ENCODE measurements at places on chromosomes 16 and 17.
A peak's percentile ranks its signal among the peaks of the same experiment; 100 is the strongest.

DNA sequence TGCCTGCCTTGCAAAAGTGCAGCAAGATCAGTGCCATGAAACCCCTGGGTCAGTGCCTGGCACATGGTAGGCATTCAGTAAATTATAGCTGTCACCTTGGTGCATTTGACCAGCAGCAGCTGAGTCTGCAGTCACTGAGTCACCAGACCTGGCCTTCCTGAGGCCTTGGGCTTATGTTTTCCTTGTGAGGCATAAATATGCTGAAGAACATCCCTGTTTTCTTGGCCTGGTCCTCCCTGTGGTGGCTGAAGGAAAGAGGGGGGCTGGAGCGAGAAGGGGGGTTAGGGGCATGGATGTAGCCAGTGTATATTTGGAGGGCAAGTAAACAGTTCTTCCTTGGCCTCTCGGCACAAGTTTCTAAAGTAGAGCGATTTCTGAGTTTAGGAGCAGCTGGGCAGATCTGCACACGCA is 26.5 kb downstream of the EPN2 start:
- DNase-seq: peak; percentile 47

DNA sequence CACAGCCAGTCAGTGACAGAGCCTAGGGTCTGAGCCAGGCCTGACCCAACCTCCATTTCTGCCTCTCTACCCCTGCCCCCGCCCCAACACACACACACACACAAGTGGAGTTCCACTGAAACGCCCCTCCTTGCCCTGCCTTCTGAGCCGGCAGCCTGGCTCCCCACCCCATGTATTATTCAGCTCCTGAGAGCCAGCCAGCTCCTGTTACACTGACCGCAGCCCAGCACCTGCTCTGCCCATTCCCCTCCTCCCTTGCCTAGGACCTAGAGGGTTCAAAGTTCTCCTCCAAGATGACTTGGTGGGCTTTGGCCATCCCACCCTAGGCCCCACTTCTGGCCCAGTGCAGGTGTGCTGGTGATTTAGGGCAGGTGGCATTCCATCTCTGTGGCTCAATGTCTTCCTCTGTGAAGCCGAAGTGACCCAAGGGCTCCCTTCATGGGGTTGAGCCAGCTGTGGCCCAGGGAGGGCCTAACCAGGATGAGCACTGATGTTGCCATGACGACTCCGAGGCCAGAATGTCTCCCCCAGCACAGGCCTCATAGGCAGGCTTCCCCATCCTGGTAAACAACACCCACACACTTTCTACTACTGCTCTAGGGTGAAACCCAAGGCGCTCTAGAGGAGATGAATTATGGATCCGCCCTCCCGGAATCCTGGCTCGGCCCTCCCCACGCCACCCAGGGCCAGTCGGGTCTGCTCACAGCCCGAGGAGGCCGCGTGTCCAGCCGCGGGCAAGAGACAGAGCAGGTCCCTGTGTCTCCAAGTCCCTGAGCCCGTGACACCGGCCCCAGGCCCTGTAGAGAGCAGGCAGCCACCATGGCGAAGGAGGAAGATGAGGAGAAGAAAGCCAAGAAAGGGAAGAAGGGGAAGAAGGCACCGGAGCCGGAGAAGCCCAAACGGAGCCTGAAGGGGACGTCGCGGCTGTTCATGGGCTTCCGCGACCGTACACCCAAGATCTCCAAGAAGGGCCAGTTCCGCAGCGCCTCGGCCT is 9.7 kb downstream of the MYO15A start:
- no peak for DNase-seq

DNA sequence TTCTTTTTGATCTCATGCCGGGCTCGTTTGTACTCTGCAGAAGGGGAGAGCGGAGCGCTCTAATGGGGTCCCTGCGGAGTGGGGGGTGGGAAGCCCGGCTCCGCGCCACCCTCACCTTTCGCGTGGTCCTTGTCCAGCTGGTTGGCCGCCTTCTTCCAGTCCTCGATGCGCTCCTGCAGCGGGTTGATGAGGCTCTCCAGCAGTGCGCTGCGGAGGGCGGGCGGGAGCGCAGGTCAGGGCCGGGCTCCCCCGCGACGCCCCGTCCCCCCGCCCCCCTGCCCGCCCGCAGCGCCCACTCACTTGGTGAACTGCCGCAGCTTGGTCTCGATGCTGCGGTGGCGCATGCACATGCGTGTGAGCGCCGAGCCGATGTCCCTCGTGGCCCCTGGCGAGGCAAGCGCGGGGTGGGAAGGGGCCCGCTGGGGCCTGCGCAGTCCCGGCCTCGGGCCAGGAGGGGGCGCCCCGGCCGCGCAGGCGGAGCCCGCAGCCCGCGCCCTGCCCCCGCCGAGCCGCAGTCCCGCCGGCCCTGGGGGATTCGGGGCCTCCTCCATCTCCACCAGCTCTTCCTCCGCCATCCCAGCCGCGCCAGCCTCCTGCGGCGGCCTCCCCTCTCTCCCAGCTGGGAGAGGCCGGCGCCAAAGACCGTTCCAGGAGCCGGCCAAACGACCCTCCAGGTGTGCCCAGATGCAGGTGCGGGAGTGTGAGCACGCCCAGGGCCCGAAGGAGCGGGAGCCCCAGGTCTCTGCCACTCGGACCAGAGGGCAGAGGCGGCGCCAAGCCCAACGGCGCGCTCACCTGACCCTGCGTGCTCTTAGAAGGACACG is 6.0 kb downstream of the MTSS2 start:
- no peak for DNase-seq

DNA sequence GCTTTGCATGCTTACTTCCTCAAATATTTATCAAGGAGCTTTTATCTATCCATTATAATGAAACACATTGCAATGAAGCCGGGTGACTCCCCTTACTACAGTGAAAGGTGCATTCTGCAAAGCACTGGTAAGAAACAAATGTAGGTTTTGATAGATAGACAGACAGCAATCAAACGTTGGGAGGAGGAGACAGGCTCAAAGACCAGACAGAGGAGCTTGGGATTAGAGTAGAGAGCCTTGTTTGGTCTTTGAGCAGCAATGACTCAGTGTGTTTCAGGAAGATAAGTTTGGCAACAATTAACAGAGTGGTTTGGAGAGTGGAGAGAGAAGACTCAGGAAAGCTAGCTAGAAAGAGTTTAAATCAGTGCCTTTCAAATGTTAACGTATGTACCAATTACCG is 68.8 kb downstream of the ZNF18 start:
- DNase-seq: no peak

DNA sequence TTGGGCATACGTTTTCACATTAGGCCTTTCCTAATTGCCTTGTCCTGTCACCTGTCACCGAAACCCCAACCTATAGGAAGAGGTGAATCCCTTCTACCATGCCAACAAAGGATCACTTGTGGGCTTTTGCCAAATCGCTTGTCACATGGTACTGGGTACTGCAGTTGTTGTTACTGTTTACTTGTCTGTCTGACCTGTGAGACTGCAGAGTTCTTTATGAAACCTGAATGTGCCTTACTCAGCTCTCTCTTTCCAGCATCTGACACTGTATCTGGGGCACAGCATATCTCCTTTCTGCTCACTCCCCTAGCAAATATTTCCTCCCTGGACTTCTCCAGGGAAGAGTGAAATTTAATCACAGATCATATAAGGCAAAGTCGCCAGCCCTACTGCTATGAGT is 1272.4 kb downstream of the CDH8 start:
- DNase-seq: no peak
